GM06990 (cell line): ENCODE measurements at places on chromosomes 7 and 10.

DNA sequence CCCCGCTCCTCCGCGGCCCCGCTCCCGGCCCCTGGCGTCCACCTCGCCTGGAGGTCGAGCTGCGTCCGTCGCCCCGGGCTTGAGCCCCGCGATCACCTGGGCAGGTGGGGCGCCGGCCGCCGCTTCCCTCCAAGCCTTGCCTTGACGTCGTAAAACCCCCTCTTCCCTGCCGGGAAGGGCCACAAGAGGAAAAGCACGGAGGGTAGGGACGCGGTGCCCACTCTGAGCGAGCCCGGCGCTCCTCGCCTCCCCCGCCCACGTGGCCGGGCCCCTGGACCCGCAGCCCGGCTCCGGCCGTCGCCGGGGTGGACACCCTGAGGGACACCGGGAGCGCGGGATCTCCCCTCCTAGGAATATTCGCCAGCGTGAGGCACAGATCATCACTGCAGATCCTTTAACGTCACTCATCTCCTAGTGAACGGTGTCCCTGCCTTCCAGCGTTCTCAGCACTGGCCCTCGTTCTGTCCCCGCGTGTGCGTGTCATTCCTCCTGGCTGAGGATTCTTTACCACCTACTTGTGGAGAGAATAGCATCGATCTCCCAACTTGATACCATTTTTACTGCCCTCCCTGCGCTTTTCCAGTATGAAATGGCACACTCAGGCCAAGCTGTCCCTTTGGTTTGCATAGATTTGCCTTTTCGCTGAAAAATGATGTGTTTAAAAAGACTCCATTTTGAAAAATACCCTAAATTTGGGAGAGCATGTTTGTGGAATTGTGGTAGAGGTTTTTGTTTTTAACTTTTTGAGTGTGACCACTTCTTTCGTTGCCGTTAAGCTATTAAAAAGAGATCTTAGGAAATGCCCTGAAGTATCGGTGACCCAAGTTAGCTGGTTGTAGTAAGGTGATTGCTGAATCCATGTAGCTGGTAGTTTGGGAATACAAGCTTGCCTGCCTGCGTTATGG, 649 bp downstream of the ACTR3B start:
- DNase-seq: no peak

- no peak for DNase-seq
Measured at GRCh38 chr10:118807512-118808305, 52.9 kb upstream of the CACUL1 start.

DNA sequence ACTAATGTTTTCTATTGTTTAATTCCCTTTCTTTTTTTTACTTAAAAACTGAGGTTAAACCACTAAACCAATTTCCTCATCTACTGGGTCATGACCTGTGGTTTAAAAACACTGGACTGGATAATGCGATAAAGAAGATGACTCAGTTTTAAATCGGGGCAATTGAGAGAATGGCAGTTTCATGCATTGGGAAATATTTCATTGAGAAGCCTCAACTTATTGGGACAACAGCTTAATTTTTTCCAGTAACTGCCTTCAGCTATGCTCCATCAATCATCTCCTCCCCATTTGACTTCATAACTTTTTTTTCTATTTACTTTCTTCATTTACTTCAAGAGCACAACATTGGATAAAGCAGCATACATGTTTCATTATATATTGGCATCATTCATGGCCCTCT, 61.8 kb upstream of the MET start:
- no peak for DNase-seq

GRCh38 chr10:104117839-104118323, 4.1 kb upstream of the SFR1 start:
- DNase-seq: no peak

DNA sequence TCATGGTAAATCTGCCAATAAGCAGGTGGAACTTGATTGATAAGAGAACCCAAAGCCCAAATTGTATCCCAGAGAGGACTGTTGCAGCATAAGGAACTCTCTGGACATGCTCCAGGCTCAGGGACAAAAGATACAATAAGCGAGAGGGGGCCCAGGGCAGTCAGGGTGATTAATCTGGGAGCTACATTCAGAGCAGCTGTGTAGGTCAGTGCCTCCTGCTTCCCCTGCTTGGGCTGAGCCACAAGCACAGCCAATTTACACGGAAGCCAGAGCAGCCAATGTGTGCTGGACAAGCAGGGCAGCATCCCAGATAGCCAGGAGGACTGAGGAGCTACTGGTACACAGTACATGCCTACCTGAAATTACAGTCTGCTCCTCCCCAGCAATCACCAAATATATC, 24.2 kb downstream of the MYPN start:
- DNase-seq: no peak
